HFFc6 (cell line): ENCODE measurements at places on chromosomes 11 and 22. TPM values are rescaled to one million over a fixed set of nuclear protein-coding genes. Genes with fewer than 3 reads are reported as not detected.

DNA sequence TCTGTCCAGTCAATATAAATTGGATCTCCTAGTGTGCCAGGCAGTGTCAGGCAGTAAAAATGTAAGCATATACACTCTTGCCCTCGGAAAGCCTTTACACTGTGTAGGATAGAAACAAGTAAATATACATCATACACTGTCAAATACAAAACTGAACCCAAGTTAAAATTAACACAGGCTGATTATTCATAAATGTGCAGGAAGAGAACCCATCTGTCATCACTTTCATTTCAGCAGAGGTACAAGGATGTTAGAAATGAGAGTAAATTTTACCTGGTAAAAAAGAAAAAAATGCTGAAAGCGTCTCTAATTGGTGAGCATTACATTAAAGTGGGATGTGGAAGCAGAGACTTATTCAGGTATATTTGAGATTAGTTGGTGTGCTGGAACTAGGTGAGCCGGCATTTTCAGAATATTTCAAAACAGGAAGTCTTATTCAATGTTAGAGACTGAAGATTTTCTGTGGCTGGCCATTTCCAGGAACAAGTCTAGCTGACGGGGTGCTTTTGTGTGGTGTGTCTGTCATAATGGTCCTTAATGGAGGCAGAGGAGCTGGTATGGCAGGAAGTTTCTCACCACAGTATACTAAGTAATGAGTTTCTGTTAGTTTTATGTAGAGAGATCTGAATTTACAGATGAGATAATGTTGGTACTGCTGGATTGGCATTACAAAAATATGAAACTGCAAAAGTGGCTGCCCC, 192.6 kb downstream of the CASP12 start:
- peak overlapping the region; percentile 60; the same call in 1 of the 2 replicates for H3K4me3 ChIP-seq
- no peak overlapping the region for H3K27ac ChIP-seq
- H3K27me3 ChIP-seq: no peaks in the 10 kb centered on the region
- H3K36me3 ChIP-seq: no peaks in the 10 kb centered on the region
- H3K4me1 ChIP-seq: peaks cover 8% of the 10 kb centered on the region; the same call in 1 of the 2 replicates

- DNase-seq: no peak
- H3K4me1 ChIP-seq: peaks cover 6% of the 10 kb centered on the region; the same call in 1 of the 2 replicates
- no peaks in the 10 kb centered on the region for H3K36me3 ChIP-seq
- peaks cover 5% of the 10 kb centered on the region; the same call in 1 of the 2 replicates for H3K27me3 ChIP-seq
Observed at GRCh38 chr11:32374261-32374711, 61.1 kb downstream of the WT1 start.

- no peaks in the 10 kb centered on the region; the same call in none of the 2 replicates for H3K27me3 ChIP-seq
- no peak overlapping the region for H3K4me3 ChIP-seq
- no peak overlapping the region for H3K27ac ChIP-seq
- H3K36me3 ChIP-seq: peaks cover 28% of the 10 kb centered on the region
Observed at GRCh38 chr11:122695076-122695615, 39.6 kb downstream of the UBASH3B start.

- peaks cover 11% of the 10 kb centered on the region for H3K4me1 ChIP-seq
- H3K27me3 ChIP-seq: peaks cover 17% of the 10 kb centered on the region
- H3K36me3 ChIP-seq: no peaks in the 10 kb centered on the region
- no peak overlapping the region for H3K27ac ChIP-seq
Observed at GRCh38 chr11:440065-441042, 1.5 kb downstream of the ANO9 start.

- H3K4me3 ChIP-seq: no peak overlapping the region
- no peak for DNase-seq
Observed at GRCh38 chr11:47856186-47856585, 8.0 kb upstream of the NUP160 start.

- no peak overlapping the region for H3K4me3 ChIP-seq
- H3K4me1 ChIP-seq: peaks cover 6% of the 10 kb centered on the region
- no peaks in the 10 kb centered on the region for H3K36me3 ChIP-seq
Observed at GRCh38 chr11:107834995-107835394, 23.6 kb downstream of the SLC35F2 start.

DNA sequence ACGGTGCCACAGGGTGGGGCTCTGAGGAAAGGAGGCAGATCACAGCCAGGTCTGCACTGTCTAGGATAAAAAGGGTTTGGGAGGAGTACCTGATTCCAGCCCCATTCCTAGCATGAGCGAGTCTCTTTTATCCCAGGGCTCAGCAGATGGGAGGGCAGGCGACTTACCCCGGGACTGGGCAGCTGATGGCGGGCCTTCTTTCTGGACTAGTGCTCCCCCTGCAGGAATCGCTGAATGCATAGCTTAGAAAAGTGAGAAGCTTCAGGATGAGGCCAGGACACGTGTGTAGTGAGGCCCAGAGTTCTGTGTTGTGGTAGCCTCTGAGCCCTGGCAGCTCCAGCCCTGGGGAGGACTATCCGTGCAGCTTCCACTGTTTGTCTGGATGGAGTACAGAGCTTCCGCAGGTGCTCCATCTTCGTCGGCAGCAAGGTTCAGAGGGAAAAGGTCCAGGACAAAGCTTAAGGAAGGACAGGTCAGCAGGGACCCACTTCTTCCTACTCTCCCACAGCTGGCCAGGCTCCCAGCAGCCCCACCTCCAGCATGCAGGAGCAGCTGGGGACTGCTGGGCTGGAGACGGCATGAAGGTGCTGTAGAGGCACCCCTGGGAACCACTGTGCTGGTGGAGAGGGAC, 30.4 kb downstream of the COMMD9 start:
- H3K4me3 ChIP-seq: no peak overlapping the region
- peaks cover 20% of the 10 kb centered on the region for H3K4me1 ChIP-seq
- H3K27ac ChIP-seq: no peak overlapping the region
- peak; percentile 72 for DNase-seq
- no peaks in the 10 kb centered on the region; the same call in 1 of the 2 replicates for H3K36me3 ChIP-seq
- H3K27me3 ChIP-seq: peaks cover 17% of the 10 kb centered on the region

DNA sequence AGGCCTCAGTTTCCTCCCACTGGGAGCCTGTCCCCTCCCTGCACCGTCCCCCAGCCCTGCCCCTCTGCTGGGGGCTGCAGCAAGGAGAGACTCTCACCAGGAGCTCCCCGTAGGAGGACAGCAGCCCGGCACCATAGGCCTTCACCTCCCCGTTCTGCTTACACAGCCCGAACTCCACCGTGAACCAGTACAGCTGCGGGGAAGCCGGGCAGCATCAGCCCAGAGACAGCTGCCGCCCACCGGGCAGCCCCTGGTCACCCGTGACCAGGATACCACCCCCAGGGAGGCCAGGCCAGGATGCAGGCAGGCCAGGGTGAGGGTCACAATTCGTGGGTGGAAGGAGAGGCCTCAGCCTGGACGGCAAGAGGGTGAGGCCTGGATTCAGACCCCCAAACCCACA, 4.6 kb upstream of the INS start:
- no peak overlapping the region for H3K4me3 ChIP-seq
- no peaks in the 10 kb centered on the region for H3K4me1 ChIP-seq
- peaks cover 3% of the 10 kb centered on the region for H3K27me3 ChIP-seq
- no peak overlapping the region for H3K27ac ChIP-seq
- no peak for DNase-seq

DNA sequence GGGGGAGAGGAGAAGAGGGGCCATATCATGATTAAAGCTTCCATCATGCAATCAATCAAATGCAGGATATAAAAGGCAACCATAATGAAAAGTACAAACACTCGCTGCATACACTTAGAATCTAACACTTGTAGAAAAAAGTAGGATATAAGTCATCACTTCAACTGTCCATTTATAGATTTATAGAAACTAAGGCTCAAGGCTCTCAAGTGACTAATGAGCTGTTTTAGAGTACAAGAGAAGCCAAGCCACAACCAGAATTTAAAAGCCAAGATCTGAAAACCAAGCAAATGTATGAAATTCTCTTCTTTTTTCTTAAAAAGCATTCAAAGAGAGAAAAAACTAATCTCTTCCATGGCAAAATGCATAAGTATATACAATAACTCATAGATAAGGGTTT, 160.2 kb upstream of the BLID start:
- H3K4me1 ChIP-seq: no peaks in the 10 kb centered on the region
- H3K27ac ChIP-seq: no peak overlapping the region
- no peak overlapping the region for H3K4me3 ChIP-seq
- DNase-seq: no peak
- peaks cover 22% of the 10 kb centered on the region for H3K27me3 ChIP-seq

DNA sequence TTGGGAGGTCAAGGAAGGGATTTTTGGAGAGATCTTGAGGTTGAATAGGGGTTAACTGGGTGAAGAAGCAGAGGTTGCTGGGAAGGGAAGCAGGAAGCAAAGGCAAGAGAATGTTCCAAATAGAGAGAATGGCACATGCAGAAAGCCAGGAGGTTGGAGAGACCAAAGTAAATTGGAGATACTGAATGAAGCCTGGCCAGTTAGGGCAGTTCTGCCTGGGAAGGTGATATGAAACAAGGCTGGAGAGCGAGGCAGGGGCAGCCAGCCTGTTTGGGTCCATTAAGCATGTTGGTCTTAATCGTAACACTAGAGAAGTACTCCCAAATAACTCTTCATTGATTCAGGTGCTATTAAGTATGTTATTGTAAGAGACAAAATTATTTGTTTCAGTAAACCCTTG, 48.2 kb downstream of the ZNF143 start:
- no peak overlapping the region for H3K4me3 ChIP-seq
- H3K27ac ChIP-seq: no peak overlapping the region
- H3K36me3 ChIP-seq: peaks cover 19% of the 10 kb centered on the region

GRCh38 chr11:63614136-63614671, at the start of gene PLAAT3:
PLAAT3 (minus strand) TSS chr11:63614433; CDS start chr11:63614014, 419 bp downstream.
- H3K27ac ChIP-seq: peak within 1 kb of the TSS; percentile 26; the same call in 1 of the 2 replicates
- no peak for DNase-seq
- peak within 1 kb of the TSS; percentile 89 for H3K4me3 ChIP-seq
- H3K36me3 ChIP-seq: no peaks in the 10 kb centered on the region
- H3K27me3 ChIP-seq: peaks cover 2% of the 10 kb centered on the region

DNA sequence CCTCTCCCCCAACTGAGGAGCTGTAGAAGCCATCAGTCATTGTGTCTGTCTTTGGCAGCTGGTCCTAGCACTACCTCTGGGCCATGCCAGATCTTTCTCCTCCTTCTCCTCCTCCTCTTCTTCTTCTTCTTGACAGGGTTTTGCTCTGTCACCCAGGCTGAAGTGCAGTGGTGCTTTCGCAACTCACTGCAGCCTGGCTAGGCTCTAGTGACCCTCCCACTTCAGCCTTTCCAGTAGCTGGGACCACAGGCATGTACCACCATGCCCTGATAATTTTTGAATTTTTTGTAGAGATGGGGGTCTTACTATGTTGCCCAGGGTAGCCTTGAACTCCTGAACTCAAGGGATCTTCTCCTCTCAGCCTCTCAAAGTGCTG, 50.1 kb upstream of the SHANK2 start:
- H3K4me1 ChIP-seq: peaks cover 54% of the 10 kb centered on the region
- H3K4me3 ChIP-seq: no peak overlapping the region; the same call in 1 of the 2 replicates

DNA sequence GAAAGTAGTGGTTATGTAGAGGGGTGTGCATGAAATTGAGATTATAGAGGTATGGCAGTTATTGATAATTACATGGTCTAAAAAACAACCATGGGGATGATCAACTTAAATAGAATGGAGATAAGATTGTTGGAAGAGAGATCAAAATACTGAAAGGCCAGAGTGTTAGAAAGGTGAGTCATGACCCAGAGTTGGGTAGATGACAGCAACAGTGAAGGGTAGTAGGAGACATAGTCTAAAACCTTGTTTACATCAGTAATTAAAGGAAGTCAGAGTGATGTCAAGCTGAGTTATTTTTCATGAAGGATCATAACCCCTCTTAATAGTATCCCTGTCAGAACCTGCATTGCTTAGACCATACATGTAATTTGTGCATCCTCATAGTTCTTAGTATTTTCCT, 110.9 kb downstream of the ELP4 start:
- DNase-seq: no peak
- no peaks in the 10 kb centered on the region for H3K27me3 ChIP-seq
- H3K4me3 ChIP-seq: no peak overlapping the region
- no peak overlapping the region for H3K27ac ChIP-seq

GRCh38 chr22:34429314-34429713, 509.0 kb upstream of the LARGE1 start:
- H3K36me3 ChIP-seq: peaks cover 3% of the 10 kb centered on the region
- DNase-seq: no peak
- no peak overlapping the region for H3K27ac ChIP-seq

DNA sequence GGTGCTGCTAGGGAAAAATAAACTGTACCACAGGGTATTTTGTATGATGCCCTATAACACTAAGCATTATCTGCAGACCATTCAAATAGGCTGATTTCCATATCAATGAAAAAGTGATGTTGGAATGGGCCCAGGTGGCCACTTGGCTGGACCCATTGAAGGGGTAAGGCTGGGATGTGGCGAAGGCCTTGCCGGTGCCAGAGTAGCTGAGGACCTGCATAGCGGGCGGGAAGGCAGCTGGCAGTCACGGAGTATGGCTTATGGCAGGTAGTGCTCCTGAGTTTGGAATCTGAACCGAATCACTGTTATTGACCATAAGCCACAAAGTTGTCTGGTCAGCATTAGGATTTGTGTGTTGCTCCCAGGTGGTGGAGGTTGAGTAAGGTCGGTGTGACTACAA, 131.0 kb downstream of the MICAL2 start:
- no peak for DNase-seq
- H3K27ac ChIP-seq: no peak overlapping the region
- peaks cover 12% of the 10 kb centered on the region for H3K27me3 ChIP-seq

GRCh38 chr22:45546333-45547015, 43.8 kb downstream of the FBLN1 start:
- no peak for DNase-seq
- H3K27me3 ChIP-seq: peaks cover 13% of the 10 kb centered on the region
- peaks cover 52% of the 10 kb centered on the region for H3K36me3 ChIP-seq
- H3K4me3 ChIP-seq: no peak overlapping the region
- no peak overlapping the region for H3K27ac ChIP-seq
- peaks cover 40% of the 10 kb centered on the region for H3K4me1 ChIP-seq

GRCh38 chr11:110795112-110795624, 82.9 kb upstream of the ARHGAP20 start:
- no peak for DNase-seq
- H3K36me3 ChIP-seq: 0 out of 2 replicates have a peak, but pooled peaks cover 5% of the 10 kb centered on the region
- peaks cover 2% of the 10 kb centered on the region for H3K27me3 ChIP-seq
- H3K27ac ChIP-seq: no peak overlapping the region
- H3K4me1 ChIP-seq: no peaks in the 10 kb centered on the region
- H3K4me3 ChIP-seq: no peak overlapping the region

- peaks cover 1% of the 10 kb centered on the region; the same call in 1 of the 2 replicates for H3K27me3 ChIP-seq
- no peaks in the 10 kb centered on the region for H3K4me1 ChIP-seq
- H3K4me3 ChIP-seq: no peak overlapping the region
Observed at GRCh38 chr11:124098141-124098540, 17.1 kb upstream of the VWA5A start.

DNA sequence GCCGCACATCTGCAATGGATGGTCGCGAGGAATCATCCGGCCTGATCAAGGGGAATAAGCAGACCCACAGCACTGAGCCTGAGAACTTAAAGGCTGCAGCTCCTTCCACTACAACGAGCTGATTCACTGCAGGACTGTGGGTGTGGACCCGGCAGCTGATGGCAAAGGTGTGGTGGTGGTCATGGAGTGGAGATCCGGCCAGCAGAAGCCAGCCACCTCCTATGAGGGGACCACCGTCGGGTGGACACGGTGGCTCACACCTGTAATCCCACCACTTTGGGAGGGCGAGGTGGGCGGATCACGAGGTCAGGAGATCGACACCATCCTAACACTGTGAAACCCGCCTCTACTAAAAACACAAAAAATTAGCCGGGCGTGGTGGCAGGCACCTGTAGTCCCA, 66.4 kb downstream of the DGCR2 start:
- no peaks in the 10 kb centered on the region; the same call in 1 of the 2 replicates for H3K27me3 ChIP-seq
- H3K36me3 ChIP-seq: peaks cover 25% of the 10 kb centered on the region
- H3K27ac ChIP-seq: no peak overlapping the region
- peaks cover 9% of the 10 kb centered on the region for H3K4me1 ChIP-seq

- H3K27me3 ChIP-seq: no peaks in the 10 kb centered on the region; the same call in 1 of the 2 replicates
- no peak for DNase-seq
- H3K36me3 ChIP-seq: no peaks in the 10 kb centered on the region
- no peak overlapping the region for H3K27ac ChIP-seq
Observed at GRCh38 chr11:114525682-114526081, 34.0 kb downstream of the NXPE1 start.

Gene DAGLA
- 2.4 to 3.8 TPM (median 2.4 TPM) in 3 replicates for total RNA-seq

Gene CLCF1
- 8.7 to 11.1 TPM (median 8.9 TPM) in 3 replicates for total RNA-seq

Gene CD248
- 437 to 714 TPM (median 531 TPM) in 3 replicates for total RNA-seq

Gene ZNF70
- total RNA-seq: 6.0 and 6.6 TPM in 2 replicates

Gene C11orf87
- 0.13 to 0.51 TPM in 2 of 3 replicates, not detected in the other for total RNA-seq

Gene APOL4
- not detected in 3 replicates for total RNA-seq
